CD4-positive, alpha-beta T cell treated with Interleukin-15 for 4 hours (primary cell): ENCODE measurements at places on chromosomes 5 and 9.

GRCh38 chr5:872301-872700, 20.3 kb downstream of the BRD9 start:
- no peak for DNase-seq

GRCh38 chr9:131433302-131433854, 39.5 kb downstream of the PRRC2B start:
- no peak for DNase-seq

- DNase-seq, result no peak
Measured at GRCh38 chr5:82821846-82822633, 255.2 kb downstream of the TMEM167A start.

- DNase-seq, result peak; percentile 10
Measured at GRCh38 chr9:95336281-95336680, 18.8 kb upstream of the FANCC start.

GRCh38 chr9:34686231-34686630, 4.8 kb downstream of the CCL19 start:
- DNase-seq, result no peak
